ENCODE measurements at places on chromosomes 13 and 19.

GRCh38 chr13:35648201-35648600, 171.7 kb upstream of the MAB21L1 start:
- DNase-seq = no peak

DNA sequence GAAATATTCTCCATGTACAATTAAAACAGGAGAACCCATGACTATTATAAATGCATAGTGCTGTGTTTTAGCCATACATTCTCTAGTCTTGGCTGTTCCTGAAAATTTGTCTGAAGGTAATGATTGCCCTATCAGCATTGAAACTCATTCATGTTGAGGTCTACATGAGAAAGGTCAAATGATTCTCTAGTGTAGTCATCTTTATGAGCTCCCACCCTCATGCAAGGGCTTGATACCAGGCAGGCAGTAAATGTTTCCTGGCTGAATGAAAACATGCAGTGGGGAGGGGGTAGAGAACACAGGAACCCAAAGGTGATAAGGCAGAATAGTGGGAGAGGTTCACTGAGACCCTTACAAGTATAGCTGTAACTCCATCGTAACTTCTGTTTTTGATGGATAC, 424.3 kb downstream of the COG6 start:
- no peak for DNase-seq

DNA sequence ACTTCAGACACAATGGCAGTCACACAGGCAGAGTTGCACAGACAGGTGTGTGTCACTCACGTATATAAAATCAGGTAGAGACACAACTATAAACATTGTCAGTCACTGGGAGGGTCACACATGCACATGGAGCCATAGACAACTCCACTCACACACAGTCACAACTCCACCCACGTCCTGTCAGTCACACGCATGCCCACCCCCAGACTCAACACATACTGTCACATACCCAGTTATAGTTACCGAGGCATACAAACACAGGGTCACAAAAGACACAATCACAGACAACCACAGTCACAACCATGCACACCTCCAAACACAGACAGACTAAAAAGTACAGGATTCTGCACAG, 1.5 kb downstream of the NUMBL start:
- DNase-seq = no peak

DNA sequence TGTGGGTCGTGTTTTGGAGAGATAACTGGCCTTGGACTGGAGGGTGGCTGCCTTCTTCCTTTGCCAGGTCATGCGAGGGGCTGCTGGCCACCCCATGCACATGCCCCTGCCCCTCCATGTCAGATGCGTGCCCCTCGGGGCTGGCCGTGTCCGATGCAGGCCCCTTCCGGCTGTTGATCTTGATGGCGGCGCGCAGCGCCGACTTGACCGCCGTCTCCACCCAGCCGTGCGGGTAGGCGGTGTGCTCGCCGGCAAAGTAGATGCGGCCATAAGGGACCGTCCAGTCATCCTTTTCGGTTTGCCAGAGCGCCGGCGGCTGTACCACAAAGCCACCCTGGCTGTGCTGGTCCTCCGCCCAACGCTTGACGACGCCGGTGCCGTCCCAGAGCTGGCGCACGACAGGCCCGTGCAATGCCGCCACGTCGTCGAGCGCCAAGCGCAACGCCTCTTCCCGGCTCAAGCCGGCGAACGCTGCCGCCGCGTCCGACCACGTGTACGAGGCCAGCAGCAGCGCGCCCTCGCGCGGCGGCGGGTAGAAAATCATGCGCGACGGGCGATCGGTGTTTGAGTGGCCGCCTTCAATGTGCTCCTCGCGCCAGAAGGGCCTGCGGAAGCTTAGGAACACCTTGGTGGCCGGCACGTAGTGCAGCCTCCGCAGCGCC, 6.9 kb downstream of the IL4I1 start:
- peak; percentile 83 for DNase-seq

DNA sequence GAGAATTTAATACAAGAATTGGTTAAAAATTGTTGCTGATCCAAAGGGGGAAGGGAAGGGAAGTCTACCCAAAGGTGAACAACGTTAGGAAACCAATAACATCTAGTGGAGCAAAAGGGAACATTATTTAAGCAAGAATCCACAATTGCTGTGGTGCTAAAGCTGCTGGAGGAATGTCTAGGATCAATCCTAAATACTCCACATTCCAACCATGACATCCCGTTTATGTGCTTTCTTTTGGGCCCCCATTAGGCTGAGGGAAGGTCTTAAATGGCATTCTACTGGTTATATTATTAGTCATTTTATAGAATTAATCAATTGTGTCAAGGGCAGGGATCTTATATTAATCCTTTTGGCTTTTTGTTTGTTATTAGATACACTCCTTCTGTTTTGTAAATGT, 39.9 kb upstream of the VWA8 start:
- no peak for DNase-seq

- no peak for DNase-seq
Observed at GRCh38 chr13:44465318-44465717, 91.7 kb downstream of the SERP2 start.

DNA sequence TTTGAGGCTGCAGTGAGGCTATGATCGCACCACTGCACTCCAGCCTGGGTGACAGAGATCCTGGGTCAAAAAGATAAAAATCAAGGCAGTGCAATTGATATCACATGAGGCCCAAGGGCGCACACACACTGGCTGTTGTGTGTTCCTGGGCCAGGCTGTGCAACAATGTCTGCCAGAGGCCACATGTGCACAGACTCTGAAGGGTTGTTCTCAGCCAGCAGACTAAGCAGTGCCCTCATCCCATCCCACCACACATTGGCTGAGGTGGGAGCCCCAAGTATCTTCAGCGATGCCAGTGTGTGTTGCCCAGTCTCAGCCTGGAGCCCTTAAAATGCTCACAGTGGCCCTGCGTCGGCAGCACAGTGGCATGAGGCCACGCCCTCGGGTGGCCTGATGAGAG, 12.6 kb downstream of the PEX11G start:
- no peak for DNase-seq

- no peak for DNase-seq
Observed at GRCh38 chr19:7663706-7664105, 5.1 kb upstream of the RETN start.

GRCh38 chr13:106471957-106472543, 63.4 kb downstream of the EFNB2 start:
- no peak for DNase-seq

- DNase-seq = peak; percentile 1
Observed at GRCh38 chr19:55702131-55702627, 27.2 kb downstream of the EPN1 start.

DNA sequence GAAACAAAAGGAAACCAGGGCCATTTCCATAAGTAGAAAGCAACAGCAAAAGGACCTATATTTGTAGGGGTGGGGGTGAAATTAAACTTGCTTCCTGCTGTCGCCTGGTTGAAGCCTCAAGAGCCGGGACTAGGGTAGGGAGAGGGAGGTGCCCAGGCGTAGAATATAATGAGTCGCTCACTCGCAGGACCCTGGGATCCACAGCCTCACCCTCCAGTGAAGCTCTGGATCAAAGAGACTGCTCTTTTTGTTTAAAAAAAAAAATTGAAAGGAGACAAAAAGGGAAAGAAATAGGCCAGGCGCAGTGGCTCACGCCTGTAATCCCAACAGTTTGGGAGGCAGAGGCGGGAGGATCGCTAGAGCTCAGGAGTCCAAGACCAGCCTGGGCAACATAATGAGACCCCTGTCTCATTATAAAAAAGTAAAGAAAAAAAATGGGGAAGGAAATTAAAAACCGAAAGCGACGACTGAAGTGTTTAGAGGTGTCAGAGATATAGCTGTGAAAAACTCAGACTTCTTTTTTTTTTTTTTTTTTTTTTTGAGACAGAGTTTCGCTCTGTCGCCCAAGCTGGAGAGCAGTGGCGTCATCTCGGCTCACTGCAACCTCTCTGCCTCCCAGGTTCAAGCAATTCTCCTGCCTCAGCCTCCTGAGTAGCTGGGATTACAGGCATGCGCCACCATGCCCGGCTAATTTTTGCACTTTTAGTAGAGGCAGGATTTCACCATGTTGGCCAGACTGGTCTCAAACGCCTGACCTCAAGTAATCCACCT, 10.9 kb upstream of the ADGRE5 start:
- peak; percentile 70 for DNase-seq

GRCh38 chr13:42153199-42154113, 105.0 kb downstream of the DGKH start:
- DNase-seq = no peak

DNA sequence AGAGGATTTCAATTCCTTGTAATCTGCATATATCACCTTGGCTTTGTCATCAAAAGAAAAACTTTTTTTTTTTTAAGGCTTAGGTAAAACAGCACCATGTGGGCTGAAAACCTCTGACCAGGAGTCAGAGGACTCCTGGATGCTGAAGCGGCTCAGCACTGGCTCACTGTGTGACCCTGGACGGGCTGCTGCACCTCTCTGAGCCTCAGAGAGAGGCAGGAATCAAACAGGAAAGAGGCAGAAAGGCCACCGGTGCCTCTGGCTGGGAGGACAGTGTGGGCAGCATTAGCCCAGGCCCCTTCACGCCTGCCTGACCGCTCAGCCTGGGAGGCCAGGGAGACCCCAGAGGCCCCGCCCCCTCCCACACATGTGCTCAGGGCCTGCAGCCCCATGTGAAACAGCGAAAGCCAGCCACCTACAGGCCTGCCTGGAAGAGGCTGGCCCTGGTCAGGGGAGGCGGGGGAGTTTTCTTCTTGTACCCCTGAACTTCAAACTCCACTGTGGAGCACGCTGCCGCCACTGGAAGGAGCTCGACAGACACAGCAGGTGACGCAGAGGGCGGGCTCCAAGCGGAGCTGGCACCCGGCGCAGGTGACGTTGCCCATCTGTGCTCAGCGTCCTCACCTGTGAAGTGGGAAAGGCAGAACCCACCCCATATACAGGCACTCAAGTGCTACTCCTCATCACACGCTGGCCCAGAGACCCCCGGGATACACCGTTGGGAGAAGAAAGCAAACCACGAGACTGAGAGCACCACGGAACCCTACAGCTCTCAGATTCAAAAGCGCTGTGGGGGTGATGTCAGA, 39.7 kb downstream of the MLLT1 start:
- no peak for DNase-seq

DNA sequence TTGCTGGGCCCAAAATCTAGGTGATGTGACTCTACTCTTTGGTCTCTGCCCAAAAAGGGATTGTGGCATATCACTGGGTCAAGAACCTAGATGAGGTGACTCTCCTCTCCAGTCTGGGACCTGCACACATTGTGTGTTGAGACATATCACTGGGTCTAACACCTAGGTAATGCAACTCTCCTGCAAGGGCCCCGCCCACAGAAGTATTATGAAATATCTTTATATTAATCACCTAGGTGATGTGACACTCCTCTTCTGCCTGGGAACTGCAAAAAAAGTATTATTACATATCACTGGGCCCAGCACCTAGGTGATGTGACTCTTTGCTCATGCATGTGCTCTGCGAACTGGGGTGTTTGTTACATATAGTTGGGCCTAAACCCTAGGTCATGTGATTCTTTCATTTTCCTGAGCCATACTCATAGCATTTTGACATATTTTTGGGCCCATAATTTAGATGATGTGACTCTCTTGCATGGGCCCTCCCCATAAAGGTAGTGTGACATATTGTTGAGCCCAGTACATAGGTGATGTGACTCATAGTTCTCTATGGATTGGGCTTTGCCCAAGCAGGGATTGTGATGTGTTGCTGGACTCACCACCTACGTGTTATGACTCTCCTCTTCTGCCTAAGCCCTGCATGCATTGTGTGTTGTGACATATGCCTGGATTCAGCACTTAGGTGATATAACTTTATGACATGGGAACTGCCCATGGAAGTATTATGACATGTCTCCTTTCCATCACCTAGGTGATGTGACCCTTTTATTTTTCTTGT, 11.2 kb upstream of the ZNF681 start:
- no peak for DNase-seq

DNA sequence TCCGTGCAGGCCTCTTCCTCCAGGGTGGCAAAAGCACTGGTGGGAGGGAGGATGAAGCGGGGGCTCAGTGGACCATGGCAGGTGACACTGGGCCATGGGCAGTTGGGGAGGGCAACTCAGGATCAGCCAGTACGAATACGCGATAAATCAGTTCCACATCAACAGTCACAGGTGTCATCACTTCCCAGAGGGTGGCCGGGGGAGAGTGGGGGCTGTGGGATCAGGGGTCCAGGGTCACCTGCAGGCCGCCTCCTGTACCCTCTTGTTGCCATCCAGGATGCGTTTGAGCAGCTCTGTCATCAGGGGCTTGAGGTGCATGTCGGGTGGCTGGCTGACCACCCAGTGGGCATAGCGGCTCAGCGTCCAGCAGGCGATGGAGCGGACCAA, 9.9 kb upstream of the FBXW9 start:
- no peak for DNase-seq

- no peak for DNase-seq
Observed at GRCh38 chr13:99983499-99984401, 2.2 kb downstream of the ZIC2 start.

DNA sequence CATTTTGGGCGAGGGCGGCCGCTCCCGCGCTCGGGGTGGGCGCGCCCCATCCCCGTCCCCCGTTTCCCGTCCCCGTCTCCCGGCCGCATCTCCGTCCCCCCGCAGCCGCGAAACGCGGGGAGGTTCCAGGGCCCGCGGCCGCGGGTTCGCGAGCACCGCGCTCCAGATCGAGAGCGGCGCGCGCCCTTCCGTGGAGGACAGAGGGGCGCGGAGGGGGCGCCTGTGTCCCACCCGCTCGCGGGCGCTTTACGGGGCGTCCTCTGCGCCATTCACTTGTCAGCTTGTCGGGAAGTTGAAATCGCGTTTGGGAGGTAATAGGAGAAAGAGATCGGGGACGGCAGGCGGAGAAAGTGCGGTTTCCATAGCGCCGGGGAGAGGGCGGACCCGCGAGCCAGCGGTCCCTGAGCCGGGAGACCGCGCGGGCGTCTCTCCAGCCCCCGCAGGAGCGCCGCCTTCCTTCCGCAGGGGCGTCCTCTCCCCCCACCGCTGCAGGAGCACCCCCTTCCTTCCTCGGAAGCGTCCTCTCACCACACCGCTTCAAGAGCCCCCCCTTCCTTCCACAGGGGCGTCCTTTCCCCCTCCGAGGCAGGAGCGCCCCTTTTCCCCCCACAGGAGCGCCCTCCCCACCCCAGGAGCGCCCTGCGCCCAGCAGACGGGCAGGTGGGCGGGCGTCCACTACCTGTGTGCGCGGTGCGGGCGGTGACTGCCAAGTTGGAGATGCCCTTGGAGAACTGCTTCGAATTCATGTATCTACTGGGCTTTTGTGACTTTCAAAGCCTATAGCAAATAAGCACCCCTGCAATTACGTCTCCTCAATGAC, 962 bp upstream of the IRS2 start:
- DNase-seq = peak; percentile 45

DNA sequence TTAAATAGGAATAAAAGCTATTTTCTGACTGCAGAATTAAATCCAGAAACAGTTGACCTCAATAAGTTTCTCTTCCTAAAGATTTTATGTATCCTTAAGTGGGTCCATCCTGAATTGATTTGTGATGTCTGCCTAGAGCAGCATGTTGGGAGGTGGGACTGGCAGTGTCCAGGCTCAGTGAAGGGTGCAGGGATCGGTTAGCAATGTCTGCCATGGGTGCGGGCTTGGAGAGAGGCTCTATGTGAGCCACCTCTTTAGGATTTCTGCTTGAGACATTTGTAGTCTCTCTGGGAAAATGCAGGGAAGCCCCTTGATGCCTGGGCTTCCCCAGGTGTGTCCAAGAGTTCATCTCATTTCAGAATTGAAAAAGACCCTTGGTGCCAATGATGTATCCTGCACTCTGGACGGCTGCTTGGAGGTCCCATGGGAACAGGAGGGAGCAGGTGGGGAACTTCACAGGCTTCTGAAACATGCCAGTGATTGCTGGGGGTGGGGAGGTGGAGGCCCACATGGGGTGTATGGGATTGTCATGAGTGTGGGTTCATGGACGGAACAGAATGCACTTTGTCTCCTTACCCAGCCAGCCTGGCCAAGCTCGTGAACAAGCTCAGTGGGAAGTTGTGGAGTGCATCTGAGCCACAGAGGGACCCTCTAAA, 6.2 kb upstream of the COLGALT1 start:
- no peak for DNase-seq

GRCh38 chr19:32233885-32234284, 111.5 kb upstream of the ZNF507 start:
- no peak for DNase-seq
